Neural crest cell (in vitro differentiated cells): ENCODE measurements at places on chromosomes 16 and 17. TPM values are rescaled to one million over a fixed set of nuclear protein-coding genes. Genes with fewer than 3 reads are reported as not detected.

DNA sequence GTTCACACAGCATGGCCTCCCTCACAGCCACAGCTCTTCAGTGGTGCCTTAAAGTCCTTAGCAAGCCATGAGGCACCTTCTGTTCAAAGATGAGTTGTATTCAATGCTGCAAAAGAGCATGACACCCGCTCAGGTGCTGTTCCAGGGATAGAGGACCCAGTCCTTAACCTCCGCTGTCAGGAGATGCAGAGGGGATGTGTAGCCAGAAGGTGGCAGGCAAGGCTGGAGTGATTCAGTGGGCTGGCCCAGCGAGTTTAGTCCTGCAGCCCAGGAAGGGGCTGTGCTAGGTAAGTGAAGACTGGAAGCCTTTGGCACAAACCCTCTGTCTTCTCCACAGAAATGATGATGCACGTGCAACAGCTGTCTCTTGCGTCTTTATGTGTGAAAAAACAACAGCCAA lies 25.0 kb upstream of the ADAM11 start:
- no peaks in the 10 kb centered on the region for H3K27me3 ChIP-seq
- H3K4me1 ChIP-seq: no peaks in the 10 kb centered on the region
- peaks cover 10% of the 10 kb centered on the region for H3K36me3 ChIP-seq

GRCh38 chr16:57270221-57271062 lies 14.0 kb downstream of the PLLP start:
- H3K27me3 ChIP-seq: no peaks in the 10 kb centered on the region
- no peaks in the 10 kb centered on the region for H3K36me3 ChIP-seq
- no peak for DNase-seq
- H3K4me1 ChIP-seq: peaks cover 21% of the 10 kb centered on the region
- no peak overlapping the region for H3K4me3 ChIP-seq

DNA sequence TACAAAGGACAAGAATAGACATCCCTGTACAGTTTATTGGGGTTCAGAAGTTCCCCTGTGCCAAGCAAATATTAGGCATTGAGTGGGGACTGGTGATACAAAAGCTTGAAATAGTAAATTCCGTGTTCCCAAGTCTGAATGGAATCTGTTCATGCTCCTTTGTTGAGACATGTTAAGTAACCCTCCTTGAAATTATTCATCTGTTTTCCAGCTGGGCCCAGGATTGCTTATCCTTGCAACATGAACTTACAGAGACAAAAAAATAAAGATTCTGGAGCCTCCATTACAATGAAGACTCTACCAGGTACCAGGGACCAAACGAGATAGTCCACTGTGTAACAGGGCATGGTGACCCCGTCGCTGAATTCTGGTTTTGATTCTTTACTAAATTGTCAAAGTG lies 6.1 kb upstream of the CCL8 start:
- no peak overlapping the region for H3K27ac ChIP-seq
- H3K4me3 ChIP-seq: no peak overlapping the region
- H3K4me1 ChIP-seq: no peaks in the 10 kb centered on the region
- peaks cover 41% of the 10 kb centered on the region for H3K27me3 ChIP-seq
- H3K36me3 ChIP-seq: no peaks in the 10 kb centered on the region

- H3K27ac ChIP-seq: no peak overlapping the region
- no peak overlapping the region for H3K4me3 ChIP-seq
- H3K27me3 ChIP-seq: peaks cover 22% of the 10 kb centered on the region
- peaks cover 11% of the 10 kb centered on the region for H3K4me1 ChIP-seq
These were observed 198.1 kb downstream of the ENGASE start for GRCh38 chr17:79272666-79273219.

DNA sequence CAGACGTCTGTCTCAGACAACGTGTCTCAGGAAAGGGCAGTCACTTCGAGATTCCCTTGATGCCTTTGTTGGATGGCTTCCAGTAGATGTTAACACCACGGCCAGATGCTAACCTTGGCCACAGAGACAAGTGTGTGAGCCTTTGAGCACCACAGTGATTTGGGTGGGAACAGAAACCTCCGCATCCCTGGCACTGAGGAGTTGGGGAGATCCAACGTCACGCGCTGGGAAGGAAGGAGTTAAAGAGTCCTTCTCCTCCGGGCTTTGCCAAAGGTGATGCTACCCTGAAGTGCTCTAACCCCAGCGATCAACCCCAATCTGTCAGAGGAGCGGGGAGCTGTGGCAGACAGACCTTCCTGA lies 3.0 kb upstream of the ABR start:
- peak overlapping the region; percentile 84 for H3K4me3 ChIP-seq
- H3K4me1 ChIP-seq: peaks cover 29% of the 10 kb centered on the region
- H3K27ac ChIP-seq: no peak overlapping the region
- H3K27me3 ChIP-seq: peaks cover 18% of the 10 kb centered on the region
- no peak for DNase-seq

DNA sequence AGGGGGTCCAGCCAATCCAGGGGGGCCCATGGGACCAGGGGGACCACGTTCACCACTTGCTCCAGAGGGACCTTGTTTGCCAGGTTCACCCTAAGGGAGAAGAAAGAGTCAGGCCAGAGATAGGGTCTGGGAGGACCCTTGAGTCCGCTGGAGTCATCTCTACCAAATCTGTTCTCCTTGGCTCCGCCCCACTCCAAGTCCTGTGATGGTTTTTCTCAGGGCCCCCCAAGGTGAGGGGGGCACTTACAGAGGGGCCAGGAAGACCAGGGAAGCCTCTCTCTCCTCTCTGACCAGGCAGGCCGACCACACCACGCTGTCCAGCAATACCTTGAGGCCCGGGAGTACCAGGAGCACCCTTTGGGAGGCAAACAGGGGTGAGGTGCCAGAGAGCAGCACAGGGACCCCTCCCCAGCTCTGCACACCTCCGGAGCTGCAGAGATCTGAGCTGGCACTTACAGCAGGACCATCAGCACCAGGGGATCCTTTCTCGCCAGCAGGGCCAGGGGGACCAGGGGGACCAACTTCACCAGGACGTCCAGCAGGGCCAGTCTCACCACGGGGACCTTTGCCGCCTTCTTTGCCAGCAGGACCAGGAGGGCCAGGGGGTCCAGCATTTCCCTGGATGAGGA lies 12.4 kb downstream of the COL1A1 start:
- H3K36me3 ChIP-seq: no peaks in the 10 kb centered on the region
- no peak for DNase-seq
- no peak overlapping the region for H3K4me3 ChIP-seq
- H3K4me1 ChIP-seq: peaks cover 9% of the 10 kb centered on the region
- no peak overlapping the region for H3K27ac ChIP-seq

The UBE2Z gene
- 55.8 and 56.8 TPM in 2 replicates for total RNA-seq

The PIRT gene
- total RNA-seq: 0.07 and 0.09 TPM in 2 replicates
